Fibroblast of skin of scalp (primary cell): ENCODE measurements at places on chromosomes 3 and 15.

GRCh38 chr15:92429378-92430068 lies 35.8 kb downstream of the ST8SIA2 start:
- DNase-seq: peak; percentile 94

- peak; percentile 6 for DNase-seq
These were observed 120.0 kb upstream of the FRMD4B start for GRCh38 chr3:69505770-69506407.

DNA sequence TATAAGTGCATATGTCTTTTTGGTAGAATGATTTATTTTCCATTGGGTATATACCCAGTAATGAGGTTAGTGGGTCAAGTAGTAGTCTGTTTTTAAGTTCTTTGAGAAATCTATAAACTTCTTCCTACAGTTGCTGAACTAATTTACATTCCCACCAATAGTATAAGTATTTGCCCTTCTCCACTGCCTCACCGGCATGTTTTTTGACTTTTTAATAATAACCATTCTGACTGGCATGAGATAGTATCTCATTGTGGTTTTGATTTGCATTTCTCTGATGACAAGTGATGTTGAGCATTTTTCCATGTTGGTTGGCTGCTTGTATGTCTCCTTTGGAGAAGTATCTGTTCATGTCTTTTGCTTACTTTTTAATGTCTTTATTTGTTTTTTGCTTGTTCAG lies 94.1 kb upstream of the TP63 start:
- DNase-seq: no peak

DNA sequence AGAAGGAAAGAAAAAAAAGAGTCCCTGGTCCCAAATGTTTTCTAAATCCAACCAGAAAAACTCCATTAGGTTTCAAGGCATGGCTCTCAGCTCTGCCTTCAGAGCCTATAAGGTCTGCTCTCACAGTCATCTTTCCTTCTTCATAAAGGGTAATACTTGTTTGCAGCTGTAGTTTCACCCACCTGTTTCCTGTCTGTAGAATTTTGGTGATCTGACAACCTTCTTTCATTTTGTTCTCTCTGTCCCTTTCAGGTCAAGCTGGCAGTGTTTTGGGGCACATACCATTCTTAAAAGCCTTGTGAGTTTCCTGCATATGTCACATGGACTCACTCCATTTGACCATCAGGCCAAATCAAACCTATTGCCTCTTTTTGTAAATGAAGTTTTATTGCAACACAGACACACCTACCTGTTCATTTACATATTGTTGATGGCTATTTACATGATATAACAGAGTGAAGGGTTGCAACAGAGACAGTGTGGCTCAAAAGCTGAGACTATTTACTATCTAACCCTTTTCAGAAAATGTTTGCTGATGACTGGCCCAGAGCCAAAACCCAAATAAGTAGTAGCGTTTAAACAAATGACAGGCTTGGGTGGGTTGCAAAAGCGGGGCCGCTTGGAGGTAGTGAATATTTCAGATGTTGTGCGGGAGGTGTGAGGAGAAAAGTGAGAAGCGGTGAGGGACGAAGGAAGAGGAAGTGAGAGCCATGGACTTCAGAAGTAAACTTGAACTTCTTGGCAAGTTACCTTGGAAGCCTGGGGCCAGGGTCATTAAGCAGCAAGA lies 292.7 kb upstream of the PROK2 start:
- no peak for DNase-seq

- peak; percentile 35 for DNase-seq
These were observed at the start of gene GRM7 for GRCh38 chr3:6860954-6861624. TSS of gene GRM7 (plus strand) at chr3:6861115.

DNA sequence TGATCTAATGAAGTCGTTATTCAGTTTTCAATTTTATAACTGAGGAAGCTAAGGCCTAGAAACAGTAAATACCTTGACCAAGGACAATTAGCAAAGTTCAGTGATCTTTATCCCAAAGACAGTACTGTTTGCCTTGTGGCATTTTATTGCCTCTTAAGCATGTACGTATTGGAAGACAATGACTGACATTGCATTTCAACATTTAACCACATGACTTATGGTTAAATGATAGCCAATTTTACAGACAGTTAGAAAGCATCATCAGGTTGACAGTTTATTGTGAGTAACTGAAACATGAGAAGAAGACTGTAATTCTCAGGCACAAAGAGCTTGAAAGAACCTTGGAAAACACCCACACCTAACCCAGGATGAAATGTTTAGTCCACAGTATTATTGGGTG lies 390.8 kb upstream of the ZNF385D start:
- no peak for DNase-seq

GRCh38 chr3:15102256-15102655 lies 3.3 kb upstream of the RBSN start:
- DNase-seq: no peak

DNA sequence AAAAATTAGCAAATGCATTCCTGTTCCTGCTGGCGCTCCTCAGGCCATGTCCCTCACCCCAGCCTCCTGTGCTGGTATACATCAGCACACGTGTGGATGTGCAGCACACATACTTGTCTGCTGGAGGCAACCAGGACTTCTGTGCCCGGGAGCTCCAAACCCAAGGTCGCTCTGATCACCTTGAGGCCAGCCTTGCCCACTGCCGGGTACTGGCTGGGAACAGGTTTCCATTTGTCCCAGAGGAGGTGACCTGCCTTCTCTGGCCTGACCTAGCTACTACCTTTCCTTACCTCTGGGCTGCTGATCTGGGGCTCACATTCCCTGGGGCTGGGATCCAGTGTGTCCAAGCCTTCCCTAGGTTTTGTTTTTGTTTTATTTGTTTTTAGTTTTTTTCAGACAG lies 12.1 kb downstream of the PRKCD start:
- no peak for DNase-seq

- DNase-seq: no peak
These were observed 48.7 kb upstream of the CNTN3 start for GRCh38 chr3:74663178-74663577.

- peak; percentile 9 for DNase-seq
These were observed 46.5 kb downstream of the CD86 start for GRCh38 chr3:122101646-122102045.

DNA sequence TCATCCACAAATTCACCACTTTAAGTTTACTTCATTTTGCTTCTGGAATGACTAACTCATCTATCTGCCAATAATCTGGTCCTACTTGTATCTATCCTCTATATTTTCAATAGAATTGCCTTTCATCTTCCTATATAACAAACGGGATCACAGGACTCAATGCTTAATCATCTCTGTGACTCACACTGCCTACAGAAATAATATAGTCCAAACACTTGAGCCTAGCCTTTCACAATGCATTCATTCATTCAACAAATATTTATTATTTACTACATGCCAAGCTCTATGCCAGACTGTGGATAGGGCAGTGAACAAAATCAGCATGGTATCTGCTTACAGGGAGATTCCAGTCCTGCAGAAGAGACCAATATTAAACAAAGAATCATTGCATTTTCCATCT lies 16.6 kb upstream of the AGTR1 start:
- peak; percentile 19 for DNase-seq

GRCh38 chr15:62439543-62440016 lies 274.5 kb upstream of the C2CD4B start:
- DNase-seq: no peak

- no peak for DNase-seq
These were observed 497.9 kb downstream of the IGSF11 start for GRCh38 chr3:118536764-118537163.

DNA sequence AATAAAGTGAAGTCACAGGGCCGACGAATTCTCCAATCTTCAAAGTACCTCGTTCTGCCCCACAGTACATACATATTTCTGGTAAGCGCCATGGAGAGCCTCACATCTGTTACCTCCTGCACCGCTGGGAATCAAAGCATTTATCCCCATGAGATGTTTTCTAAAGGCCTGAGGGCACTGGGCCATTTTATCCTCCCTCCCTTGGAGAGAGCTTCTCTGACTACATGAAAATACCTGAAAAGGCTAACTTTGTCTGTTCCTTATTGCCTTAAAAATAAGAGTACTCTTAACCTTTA lies 148.1 kb downstream of the RORA start:
- no peak for DNase-seq

DNA sequence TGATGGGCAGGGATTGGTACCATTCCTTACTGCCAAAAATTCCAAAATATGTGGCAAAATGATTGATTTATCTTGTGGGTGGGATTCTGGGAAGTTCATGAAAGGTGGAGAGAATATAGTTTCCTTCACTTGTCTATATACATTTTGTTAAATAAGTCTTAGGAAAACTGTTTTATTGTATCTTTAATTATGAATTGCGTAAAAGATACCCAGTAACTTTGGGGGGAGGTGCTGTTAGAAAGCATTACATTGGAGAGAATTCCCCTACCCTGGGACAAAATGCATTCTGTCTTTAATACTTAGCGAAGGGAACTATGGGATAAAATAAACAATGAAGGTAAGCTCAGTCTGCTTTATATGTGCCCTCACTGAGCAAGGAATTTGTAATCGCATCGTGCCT lies 4.6 kb downstream of the SETD5 start:
- DNase-seq: no peak

DNA sequence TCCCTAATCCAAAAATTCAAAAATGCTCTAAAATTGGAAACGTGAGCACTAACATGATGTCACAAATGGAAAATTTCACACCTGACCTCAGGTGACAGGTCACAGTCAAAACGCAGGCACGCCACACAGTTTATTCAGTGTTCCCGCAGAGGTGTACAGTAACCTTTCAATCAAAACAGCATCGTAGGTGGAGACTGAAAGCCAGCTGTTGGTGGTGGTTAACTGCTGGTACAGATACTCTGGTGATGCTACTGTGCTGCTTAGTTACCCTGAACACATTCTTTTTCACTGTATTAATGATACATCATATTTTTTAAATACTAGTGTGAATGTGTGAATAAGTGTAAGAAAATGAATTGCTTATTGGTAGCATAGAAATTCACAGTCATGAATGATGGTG lies 23.8 kb downstream of the RAB11A start:
- no peak for DNase-seq

GRCh38 chr3:121595765-121596406 lies 2.7 kb downstream of the FBXO40 start:
- DNase-seq: no peak

GRCh38 chr3:124249038-124249437 lies 257.1 kb upstream of the ROPN1 start:
- no peak for DNase-seq

DNA sequence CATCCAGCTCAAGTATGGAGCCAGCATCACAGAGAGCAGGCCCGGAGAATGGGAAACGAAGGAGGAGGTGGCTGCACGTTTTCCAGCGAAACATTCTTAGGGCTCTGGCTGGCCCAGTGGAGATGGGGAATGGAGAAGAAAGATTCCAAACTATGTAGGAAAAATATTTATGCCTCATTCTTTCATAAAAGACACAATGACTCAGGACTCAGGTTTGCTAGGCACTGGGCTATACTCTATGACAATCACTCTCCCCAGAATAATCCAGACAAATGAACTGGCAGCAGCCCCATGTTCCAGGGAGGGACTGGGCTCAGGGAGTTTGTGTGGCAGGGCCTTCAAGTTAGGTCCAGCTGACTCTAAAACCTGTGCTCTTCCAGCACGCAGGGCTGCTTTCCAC lies 110.8 kb upstream of the RAD18 start:
- peak; percentile 84 for DNase-seq

- DNase-seq: no peak
These were observed 19.2 kb downstream of the ZBTB38 start for GRCh38 chr3:141387516-141387915.

GRCh38 chr3:100002599-100003350 lies 111.5 kb downstream of the FILIP1L start:
- peak; percentile 70 for DNase-seq

- no peak for DNase-seq
These were observed 888.0 kb downstream of the NTRK3 start for GRCh38 chr15:87368511-87368910.
